ENCODE measurements at places on chromosomes 2 and 18.

- no peak for DNase-seq
Measured at GRCh38 chr2:91975130-91975491, 2896.1 kb upstream of the TEKT4 start.

- DNase-seq: no peak
Measured at GRCh38 chr18:70659036-70659925, 370.4 kb downstream of the SOCS6 start.

DNA sequence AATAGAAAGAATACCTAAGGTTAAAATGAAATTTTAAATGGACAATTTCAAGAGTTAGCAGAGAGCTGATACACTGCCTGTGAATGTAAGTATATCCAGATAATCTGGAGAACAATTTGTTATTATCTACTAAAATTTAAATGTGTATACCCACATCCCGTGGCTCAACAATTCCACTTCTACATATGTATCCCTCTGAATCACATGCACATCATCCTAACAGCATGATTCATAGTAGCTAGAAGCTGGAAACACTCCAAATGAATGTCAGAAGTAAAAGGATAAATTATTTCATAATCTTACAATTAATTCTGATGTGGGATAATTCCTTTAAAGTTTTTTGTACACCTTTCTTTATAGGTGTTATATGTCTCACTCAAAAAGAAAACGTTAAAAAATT is 87.9 kb downstream of the CNTNAP5 start:
- DNase-seq: no peak

DNA sequence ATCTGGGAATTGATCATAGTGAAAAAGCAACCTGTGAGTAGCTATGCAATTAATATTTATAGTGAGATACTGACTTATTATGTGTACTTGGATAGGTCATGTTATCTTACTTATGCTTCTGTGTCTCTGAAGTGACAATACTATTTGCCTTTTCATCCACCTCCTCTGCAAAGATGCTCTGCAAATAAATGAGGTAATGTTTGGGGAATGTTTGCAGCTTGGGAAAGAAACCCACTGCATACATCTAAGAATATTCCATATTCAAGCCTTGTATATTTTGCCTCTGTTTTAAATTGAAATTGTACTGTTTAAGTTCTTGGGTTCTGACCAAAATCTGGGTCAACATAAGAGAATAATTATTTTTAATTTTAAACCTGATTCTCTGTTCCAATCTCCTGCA is 217.4 kb upstream of the DTNA start:
- peak; percentile 53 for DNase-seq

GRCh38 chr2:14632133-14632936 is at the start of gene LRATD1:
Gene LRATD1 (plus strand): TSS chr2:14632717. CDS start chr2:14633980, 1,263 bp downstream.
- peak; percentile 84 for DNase-seq

DNA sequence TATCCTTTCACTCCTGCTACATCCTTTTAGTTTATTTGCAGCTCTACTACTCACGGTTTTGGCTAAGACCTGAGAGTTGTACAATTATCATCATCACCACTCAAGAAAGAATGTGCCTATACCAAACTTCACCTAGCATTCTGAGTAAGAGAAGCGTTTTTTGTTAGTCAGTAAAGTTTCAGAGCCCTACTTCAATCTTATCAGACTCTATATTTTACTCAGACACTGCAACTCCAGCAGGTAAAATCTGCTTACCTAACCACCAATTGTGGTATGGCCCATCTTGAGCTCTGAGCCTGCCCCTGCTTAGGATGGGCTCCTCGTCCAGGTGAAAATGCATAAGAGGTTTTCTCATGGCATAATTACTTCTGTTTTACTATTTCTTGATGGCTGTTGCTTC is 37.1 kb downstream of the ICOS start:
- DNase-seq: no peak

DNA sequence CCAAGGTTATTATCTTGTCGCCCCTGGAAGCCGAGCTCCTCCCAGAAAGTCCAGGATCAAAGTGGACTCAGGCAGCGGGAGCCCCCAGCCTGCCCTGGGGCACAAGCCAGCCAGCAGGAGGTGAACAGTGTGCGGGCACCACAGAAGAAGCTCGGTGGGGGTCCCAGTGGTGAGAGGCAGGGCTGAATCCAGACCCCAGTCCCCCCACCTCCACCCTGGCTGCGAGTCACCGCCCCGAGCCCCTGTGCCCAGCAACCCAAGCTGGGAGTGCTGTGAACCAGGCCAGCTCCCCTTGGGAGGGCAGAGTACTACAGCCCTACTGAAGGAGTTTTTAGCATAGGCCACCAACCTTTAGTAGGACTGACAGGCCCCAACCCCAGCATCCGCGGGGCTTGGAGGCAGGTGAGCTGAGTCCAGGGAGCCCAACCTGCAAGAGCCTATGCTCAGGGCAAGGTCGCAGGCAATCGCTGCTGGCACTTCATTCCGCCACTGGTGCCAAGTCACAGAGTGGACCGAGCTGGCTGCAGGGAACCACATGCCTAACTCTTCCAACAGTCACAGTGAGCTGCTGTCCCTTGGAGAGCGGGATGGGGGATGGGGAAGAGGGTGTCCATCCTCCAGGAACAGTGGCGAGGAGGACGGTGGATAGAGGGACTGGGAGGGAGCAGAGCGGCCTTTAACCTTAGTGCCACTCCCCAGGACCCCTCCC is 3.0 kb downstream of the PIEZO2 start:
- no peak for DNase-seq

GRCh38 chr2:163681745-163682144 is 54.1 kb downstream of the FIGN start:
- DNase-seq: no peak

- no peak for DNase-seq
Measured at GRCh38 chr2:150204451-150204850, 283.0 kb downstream of the RND3 start.

DNA sequence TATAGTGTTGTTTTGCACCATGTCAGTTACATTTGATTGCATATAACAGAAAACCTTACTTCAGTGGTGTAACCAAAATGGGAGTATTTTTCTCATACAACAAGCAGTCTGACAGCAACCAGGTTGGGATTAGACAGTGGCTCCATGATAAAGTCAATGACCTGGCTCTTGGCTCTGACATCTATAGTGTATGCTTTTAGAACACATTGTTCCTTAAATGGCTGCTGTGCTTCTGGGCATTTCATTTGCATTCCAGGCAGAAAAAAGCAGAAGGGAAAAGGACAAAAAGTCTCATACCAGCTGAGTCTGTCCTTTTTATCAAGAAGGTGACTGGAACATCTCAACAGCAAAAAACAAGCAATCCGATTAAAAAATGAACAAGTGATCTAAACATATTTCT is 10.2 kb downstream of the MERTK start:
- DNase-seq: no peak

DNA sequence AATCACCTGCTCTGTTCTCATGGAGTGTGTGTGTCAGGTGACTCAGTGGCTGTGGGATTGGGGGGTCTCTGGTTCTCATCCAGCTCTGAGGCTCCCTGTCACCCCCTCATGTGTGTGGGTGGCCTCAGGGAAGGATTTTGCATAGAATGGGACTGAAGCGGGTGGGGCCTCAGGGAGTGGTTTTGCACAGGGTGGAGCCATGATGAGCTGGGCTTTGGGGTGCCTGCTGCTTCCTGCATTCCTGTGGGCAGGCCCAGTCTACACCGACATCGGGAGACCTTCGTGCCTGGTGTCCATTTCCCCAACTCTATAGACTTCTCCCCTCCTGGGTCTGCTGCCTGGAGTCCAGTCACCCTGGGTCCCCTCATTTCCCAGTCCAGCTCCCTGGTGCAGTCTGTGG is 59.7 kb downstream of the VAPA start:
- DNase-seq: no peak

DNA sequence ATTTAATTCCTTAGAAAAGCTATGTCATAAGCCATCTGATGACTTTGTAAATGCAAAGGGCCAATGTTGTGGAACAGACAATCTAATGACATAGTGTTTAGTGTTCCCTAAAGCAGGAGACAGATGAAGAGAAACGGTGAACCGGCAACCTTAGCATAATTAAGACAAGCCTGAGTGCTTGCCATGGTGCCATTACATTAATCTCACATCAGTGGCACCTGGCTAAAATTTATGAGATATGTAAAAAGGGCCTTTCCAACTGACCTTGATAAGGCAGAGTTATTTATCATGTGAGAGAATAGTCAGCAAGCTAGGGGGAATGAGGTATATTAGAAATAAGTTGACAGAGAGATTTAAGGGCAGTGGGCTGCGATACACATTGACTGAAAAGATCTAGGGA is 261.8 kb downstream of the ERBB4 start:
- DNase-seq: no peak

DNA sequence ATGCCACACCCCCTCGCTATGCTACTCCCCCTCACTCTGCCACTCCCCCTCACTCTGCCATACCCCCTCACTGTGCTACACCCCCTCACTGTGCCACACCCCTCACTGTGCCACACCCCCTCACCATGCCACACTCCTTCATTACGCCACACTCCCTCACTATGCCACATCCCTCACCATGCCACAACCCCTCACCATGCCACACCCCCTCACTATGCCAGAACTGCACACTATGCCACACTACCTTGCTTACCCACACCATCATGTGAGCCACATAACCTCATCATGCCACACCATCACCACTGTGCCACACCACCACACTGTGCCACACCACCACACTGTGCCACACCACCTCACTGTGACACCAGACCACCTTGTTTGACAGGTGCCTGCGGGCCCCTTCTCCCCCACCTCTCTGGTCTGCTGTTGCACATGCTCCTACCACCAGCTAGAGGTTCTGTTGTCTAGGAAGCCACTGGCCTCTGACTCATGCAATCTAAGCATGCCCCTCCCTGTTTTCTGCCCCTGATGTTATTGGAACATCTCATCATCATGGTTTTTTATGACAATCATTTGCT is 22.0 kb downstream of the MARCHF4 start:
- no peak for DNase-seq

- DNase-seq: no peak
Measured at GRCh38 chr2:30225131-30225762, 6.1 kb upstream of the LBH start.

- no peak for DNase-seq
Measured at GRCh38 chr2:197500503-197501131, 438 bp downstream of the HSPE1 start.

DNA sequence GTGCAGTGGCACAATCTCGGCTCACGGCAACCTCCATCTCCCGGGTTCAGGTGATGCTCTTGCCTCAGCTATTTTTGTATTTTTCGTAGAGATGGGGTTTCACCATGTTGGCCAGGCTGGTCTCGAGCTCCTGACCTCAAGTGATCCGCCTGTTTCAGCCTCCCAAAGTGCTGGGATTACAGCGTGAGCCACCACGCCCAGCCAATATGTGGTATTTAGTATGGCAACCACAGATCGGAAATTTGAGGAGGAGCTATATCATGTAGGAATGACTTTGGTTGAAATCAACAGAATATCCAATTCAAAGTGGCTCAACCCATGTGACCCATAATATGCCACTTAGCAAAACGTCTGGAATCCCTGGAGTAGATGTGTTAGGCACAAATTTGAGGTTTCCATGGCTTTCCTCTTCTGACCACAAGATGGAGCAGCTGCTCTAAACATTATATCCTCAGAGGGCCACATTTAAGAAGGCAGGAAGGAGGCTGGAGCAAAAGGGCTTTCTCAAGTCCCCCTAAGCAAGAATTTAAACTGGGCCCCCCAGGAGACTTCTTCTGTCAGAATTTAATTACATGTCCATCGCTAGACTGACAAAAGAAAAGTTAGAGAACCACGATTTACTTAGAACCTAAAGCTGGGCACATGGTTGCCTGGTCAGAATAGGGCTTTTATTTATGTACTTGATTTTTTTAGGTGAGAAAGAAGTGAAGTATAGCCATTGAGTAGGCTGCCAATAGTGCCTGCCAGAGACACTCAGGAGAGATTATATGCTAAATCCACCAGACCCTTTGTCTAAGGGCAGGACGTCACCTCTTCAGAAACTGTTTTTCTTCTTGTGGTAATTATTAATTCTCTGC is 49.6 kb upstream of the ITSN2 start:
- peak; percentile 80 for DNase-seq

DNA sequence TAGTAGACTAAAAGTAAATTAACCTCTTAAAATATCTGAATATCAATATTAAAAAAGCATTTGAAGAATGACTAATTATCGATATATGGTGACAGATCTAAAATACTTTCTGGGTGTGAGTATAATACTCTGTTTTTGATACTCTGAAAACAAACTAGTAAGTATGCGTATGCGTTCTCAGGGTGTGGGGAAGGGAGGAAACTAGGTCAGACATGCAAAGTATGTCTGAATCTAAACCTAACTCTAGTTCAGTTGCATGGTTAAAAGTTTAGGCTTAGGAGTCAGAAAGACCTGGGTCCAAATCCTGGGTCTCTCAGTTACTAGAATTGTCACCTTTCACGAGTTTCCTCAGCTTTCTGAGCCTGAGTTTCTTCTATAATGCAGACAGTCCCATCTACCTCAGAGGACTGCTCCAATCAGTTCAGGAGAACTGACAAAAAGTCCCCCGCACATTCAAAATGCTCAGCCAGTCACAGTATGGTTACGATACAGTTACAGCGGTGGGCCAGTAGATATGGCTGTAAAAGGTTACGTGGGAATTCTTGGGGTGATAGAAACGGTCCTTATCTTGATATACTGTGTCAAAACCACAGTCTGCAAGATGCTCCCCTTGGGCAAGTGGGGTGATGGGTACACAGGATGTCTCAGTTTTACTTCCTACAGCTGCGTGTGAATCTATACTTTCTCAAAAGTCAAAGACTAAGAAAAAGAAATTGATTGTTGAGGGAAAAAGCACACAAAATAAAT is 29.2 kb downstream of the UNC50 start:
- DNase-seq: no peak

DNA sequence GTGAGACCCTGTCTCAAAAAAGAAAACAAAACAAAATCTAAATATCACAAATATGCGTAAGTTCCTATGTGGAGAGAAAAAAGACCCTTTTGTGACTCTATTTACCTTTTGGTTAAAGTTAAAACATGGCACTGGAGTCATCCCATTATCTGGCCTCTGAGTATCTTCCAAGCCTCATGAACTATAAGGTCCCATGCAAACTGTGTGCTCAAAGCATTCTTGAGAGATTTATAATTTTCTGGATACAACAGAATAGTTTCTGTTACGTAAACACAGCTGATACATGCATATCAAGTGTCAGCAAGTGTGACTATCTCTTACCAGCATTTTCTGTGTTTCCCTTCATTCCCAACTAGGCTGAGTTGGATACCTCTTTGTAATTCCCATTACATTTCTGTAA is 8.8 kb upstream of the NOSTRIN start:
- no peak for DNase-seq

GRCh38 chr2:210188190-210188589 is 17.0 kb upstream of the KANSL1L start:
- DNase-seq: no peak

GRCh38 chr18:79805926-79806487 is 8.3 kb downstream of the KCNG2 start:
- DNase-seq: no peak

DNA sequence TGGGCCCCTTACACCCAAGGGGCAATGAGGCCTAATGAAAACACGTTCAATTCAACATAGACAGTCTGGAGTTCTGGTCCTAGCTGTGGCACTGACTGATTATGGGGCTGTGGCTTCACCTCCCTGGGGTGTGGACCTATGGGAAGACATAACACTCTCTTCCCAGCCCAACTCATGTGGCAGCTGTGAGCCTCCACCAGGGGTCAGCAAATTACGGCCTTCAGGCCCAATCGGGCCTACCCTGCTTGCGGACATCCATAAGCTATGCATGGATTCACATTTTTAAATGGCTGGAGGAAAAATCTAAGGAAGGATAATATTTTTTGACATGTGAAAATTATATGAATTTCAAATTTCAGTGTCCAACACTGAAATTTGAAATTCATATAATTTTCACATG is 101.3 kb downstream of the LOXHD1 start:
- DNase-seq: no peak

GRCh38 chr2:58803192-58803591 is 562.1 kb upstream of the FANCL start:
- no peak for DNase-seq
